Sigmoid colon (tissue), 7 donors: ENCODE measurements at places on chromosomes 16 and 17.

GRCh38 chr17:64262198-64262999 is 661 bp downstream of the TEX2 start:
- peak; percentile 78 for DNase-seq

DNA sequence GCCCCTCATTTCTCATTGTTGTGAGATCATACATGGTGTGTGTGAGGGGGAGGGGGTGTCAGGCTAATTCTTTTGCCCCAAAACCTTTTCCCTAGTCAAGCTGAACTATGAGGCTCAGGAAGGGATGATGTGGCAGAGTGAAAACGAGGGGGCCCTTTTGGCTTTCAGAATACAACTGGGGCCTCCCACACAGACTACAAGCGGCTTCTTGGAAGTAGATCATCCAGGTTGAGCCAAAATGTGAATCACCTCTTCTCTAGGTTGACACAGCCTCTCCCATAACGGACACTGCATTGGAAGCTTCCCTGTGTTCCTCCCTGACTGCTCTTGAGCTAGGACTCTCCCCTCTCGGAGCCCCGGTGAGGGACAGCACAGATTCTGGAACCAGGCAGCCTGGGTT is 2.3 kb upstream of the ALKBH5 start:
- DNase-seq: no peak

- DNase-seq: no peak
Measured at GRCh38 chr17:51351890-51352289, 91.5 kb downstream of the UTP18 start.

DNA sequence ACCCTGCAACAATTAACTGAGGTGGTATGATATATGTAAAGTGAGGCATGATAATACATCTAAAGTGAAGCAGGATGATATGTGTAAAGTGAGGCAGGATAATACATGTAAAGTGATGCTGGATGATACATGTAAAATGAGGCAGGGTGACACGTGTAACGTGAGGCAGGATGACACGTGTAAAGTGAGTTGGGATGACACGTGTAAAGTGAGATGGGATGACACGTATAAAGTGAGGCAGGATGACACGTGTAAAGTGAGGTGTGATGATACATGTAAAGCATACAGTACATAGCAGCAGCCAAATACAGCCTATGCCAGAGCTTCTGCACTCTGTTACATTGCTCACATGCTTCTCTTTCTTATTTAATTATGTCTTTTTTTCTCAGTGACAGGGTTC is 184.4 kb upstream of the FOXF1 start:
- DNase-seq: no peak

- no peak for DNase-seq
Measured at GRCh38 chr17:79306424-79307318, 232.0 kb downstream of the ENGASE start.

DNA sequence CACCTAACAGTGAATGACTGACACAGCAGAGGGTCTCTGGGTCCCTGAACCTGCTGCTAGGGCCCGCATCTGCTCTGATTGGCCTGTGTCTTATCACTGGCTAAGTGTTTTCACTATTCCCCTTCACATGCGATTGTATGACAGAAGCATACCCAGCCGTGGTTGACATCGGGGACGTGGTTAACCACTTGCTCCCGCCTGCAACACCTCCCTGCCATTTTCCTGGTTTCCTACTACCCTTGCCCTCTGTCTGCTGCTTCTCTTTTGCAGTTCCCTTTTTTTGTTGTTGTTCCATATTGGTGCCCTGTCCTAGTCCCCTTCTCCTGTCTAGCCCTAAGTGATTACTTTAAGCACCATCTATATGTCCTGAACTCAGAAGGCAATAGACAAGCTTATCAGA is 177.0 kb downstream of the RGS9 start:
- DNase-seq: no peak

- DNase-seq: no peak
Measured at GRCh38 chr17:72463287-72464102, 342.7 kb downstream of the SOX9 start.

DNA sequence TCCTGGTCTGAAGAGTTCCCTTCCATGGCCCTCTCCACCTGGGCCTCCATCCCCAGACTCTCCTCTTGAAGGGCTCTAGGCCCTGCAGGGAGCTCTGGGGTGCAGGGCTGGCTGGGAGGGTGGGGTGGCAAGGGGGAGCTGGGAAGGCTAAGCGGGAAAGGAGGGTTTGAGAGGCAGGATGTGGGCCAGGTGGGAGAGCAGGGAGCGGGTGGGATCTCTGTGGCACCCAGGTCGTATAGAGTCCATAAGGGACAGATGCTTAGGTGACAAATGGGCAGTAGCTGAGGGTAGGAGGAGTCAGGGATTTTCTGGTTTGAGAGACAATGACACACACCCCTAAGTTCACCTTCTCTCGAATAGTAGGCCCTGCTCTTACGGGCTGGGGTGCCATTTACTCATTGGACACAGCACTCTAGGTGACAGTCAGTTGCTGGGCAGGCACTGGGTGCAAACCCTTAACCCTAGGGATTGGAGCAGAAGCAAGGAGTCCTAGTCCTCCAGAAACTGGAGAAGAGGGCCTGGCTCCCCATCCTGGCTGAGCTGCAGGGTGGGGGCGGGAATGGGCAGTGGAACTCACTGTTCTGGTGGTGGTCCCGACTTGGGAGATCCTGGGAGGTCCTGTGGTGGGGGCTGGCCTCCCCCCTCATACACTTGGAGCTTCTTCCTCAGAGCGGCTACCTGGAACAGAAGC is 15.3 kb downstream of the KIF18B start:
- DNase-seq: peak; percentile 54

DNA sequence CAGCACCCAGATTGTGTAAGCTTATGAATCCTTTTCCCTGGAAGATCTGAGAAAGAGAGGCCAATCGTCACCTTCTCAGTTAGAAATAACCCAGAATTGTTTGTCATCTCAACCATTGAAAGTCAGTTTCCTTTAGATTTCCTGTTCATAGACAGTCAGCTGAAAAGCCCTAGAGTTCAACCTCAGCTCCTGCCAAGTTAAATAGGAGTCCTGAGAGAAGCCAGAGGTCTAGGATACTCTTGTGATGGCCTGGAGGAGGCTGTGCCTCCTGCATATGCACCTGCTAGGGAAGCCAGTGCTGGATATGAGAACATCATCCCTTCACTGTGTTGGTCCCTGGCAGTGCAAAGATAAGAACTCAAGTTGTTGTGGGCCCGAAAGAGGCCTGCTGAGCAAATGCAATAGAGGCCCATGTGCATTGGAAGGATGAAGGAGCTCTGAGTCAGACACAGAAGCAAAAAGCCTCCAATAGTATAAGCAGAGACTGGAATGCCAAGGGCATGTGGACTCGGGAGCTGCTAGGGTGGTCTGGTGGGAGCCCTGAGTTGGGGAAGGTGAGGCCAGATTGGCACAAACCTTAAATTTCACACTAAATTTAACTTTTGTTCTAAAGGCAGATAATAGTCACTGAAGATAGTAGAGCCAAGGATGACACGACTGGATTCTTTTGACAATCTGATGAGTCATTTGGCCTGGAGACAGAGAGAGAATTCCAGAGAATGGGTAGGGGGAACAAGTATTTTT is 520.9 kb upstream of the CDH5 start:
- DNase-seq: no peak

- no peak for DNase-seq
Measured at GRCh38 chr17:37274461-37274860, 101.3 kb upstream of the C17orf78 start.

GRCh38 chr17:58679263-58680037 is 12.4 kb downstream of the TEX14 start:
- DNase-seq: no peak

- DNase-seq: no peak
Measured at GRCh38 chr17:36755586-36755985, 154.2 kb downstream of the MRM1 start.

- DNase-seq: no peak
Measured at GRCh38 chr16:74811911-74812310, 37.3 kb upstream of the FA2H start.

DNA sequence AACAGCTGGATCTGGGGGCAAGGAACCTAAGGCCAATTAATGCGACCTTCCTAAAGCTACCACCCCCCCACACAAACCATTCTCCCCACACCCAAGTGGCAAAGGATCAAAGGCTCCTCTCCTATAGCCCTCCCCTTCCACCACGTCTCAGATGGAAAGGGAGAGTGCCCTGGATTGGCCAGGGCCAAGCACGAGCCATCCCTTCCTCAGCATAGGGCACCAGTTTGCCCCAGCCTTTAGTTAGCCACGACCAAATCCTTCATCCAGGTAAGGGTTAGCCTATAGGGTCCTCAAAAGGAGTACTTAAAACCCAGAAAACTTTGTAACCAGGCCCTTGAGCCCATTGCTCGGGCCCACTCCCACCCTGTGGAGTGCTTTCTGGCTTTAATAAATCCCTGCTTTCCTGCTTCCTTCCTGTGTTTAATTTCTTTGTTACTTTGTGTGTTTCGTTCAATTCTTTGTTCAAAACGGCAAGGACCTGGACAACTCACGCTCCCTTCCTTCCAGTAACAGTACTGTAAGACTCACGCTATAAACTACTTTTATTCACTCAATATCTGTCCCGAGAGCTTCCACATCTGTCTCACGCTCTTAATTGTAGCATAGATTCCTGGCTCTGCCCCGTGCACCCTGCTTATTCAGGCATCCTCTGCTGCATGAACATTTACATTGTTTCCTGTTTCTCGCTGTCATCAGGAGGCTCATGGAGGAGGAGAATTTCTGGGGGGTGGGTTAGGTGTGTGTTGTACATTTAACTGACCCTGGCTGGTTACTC is 62.3 kb downstream of the TNFRSF13B start:
- no peak for DNase-seq

- DNase-seq: peak; percentile 87
Measured at GRCh38 chr17:74864866-74865395, 5.2 kb upstream of the GRIN2C start.

- no peak for DNase-seq
Measured at GRCh38 chr17:75159196-75160031, 5.1 kb upstream of the JPT1 start.

GRCh38 chr17:78147315-78147998 is 1.3 kb downstream of the C17orf99 start:
- DNase-seq: no peak

GRCh38 chr17:80260069-80260535 is 550 bp upstream of the RNF213 start:
- DNase-seq: peak; percentile 84

GRCh38 chr17:39676198-39676819 is 8.1 kb downstream of the PNMT start:
- DNase-seq: no peak

GRCh38 chr17:72952641-72953315 is 139.7 kb downstream of the SLC39A11 start:
- DNase-seq: no peak

- DNase-seq: no peak
Measured at GRCh38 chr16:77373726-77374125, 61.1 kb downstream of the ADAMTS18 start.

- no peak for DNase-seq
Measured at GRCh38 chr17:31696703-31697325, 162.2 kb downstream of the COPRS start.

DNA sequence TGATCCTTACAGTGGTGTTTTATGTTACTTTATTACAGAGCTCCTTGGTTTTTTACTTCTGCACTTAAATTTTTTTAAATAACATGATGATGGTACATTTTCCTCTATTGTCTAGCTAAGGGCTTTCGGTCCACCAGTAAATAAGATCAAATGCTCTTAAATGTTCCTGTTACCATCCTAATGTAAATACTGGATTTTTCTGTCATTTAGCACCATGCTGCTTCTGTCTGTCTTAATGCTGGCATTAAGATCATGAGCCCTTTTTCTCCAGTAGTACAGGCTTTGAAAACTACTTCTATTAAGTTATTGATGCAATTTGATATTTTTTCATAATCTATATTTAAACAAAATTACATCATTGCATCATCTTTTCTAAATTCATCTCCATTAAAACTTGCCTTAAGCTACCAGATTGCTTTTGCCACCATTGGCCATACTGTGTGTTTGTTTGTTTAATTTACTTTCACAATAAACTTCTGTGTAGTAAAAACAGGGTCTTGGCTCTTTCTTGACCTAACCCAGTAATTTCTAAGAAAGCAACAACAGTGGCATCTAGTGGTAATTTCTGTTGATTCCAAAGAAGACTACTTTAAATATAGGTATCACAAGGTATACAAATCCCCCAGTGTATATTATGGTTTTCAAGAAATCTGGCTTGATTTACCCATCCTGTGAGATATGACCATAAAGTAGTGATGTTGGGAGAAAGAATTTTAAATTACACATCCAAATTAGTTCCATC is 9.0 kb upstream of the PHAF1 start:
- DNase-seq: no peak

DNA sequence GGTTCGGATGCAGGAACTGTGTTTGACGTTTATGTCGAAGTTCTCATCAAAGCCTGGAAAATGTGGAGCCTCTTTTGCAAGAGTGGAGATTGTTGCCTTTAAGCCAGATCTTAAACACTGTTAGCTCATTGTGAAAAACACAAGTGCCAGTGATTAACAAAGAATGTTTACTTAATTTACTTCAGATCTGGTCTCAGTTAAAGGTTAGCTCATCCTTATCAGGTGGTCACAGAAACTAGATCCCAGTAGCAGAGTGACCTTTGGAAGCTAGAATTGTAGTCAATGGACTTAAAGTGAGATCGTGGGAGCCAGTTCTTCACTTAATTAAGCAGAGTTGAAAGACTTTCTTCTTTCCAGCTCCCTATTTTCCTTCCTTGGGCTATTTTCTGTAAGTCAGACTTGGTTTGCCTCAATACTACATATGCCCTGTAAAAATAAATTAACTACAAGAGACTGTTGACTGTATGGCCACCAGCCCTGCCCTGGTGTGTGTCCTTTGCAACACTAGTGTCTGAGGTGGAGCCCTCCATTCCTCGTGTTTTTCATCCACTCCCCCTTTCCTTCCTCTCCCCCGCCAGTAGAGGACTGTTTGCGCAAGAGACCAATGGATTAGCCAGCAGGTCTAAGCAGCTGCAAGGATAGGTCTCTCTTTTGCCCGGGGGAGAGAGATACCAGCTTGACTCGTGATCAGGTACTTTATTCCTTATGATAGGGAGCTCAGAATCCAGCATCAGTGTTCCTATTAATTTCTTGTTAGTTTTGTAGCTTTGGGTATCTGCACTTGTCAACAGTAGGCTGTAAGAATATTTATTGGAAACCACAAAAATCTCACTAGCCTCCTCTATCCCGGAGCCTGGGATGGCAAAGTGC is 20.2 kb downstream of the FBXO39 start:
- DNase-seq: no peak
